Testis (tissue), 5 donors: ENCODE measurements at places on chromosomes 11 and 22.
A peak's percentile ranks its signal among the peaks of the same experiment; 100 is the strongest.

GRCh38 chr22:39928536-39929520 lies 27.9 kb downstream of the GRAP2 start:
- DNase-seq: no peak

- DNase-seq: no peak
These were observed 5.4 kb downstream of the WNT7B start for GRCh38 chr22:45971408-45972028.

DNA sequence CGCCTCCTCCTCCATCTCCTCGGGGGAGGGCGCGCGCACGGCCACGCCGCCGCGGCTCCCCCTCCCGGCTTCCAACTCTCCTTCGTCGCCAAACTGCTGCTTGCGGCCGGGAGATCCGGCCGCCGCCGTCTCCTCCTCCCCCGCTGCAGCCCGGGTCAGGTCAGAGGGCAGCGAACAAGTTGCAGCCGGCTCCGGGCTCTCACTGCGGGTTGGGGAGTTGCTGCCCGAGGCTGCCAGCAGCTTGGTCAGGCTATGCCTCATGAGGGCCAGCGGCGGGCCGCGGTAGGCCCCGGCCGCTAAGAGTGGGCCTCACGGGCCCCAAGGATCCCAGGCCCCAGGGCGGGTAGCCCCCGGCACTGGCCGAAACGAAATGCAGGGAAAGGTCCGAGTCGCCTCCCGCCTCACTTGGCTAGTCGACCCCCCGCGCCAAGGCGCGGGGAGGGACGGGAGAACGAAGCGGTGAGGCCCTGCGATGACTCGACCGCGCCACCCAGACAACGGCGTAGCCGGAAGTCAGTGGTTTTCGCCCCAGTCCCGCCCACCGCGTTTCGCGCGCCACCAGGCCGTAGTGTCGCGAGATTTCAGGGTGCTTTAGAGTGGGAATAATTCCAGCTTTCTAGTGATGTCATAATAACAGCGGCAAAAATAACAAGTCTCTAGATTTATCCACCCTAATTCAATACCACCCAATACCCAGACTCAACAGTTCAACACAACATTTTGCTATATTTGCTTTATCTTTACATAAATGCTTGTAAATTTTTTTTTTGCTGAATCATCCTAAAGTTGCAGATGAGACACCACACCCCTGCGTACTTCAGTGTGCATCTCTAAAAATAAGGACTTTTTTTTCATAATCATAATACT lies at the start of gene CREBZF:
TSS of gene CREBZF (minus strand) at position 515 of the 867 bp plus-strand sequence. CDS start at position 261, 254 bp downstream.
- DNase-seq: peak; percentile 96

- DNase-seq: no peak
These were observed 5.9 kb upstream of the TP53AIP1 start for GRCh38 chr11:128948583-128948982.

GRCh38 chr11:113286009-113286408 lies 28.4 kb upstream of the TTC12 start:
- DNase-seq: no peak

GRCh38 chr11:78045851-78046485 lies 17.7 kb upstream of the THRSP start:
- peak; percentile 88 for DNase-seq

DNA sequence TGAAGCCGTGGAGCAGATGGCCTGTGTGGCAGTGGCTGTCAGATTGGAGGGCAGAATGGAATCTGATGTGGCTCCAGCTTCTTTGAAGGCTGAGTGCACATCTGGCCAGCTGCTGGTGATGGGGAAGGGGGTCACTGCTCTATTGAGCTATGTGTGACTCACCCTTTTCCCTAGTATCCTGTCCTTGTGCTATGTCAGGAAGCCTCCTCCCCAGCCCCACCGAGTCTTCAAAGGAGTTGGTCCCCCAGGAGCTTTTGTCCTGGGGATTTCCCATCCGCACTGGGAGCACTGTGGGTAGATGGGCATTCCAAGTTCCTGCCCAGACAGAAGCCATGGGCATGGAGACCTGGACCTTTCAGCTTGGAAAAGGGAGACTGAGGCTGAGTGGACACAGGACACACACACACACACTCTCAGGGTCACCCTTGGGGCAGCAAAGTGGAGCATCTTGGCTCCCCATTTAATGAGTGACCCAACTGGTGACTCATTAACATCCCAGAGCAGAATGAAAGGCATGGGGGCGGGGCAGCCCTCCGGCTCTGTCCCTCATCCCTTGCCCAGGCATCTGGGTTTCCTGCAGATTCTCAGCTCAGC lies 3.3 kb downstream of the SERPINH1 start:
- no peak for DNase-seq

- DNase-seq: no peak
These were observed 41.6 kb downstream of the USP35 start for GRCh38 chr11:78230161-78230877.

DNA sequence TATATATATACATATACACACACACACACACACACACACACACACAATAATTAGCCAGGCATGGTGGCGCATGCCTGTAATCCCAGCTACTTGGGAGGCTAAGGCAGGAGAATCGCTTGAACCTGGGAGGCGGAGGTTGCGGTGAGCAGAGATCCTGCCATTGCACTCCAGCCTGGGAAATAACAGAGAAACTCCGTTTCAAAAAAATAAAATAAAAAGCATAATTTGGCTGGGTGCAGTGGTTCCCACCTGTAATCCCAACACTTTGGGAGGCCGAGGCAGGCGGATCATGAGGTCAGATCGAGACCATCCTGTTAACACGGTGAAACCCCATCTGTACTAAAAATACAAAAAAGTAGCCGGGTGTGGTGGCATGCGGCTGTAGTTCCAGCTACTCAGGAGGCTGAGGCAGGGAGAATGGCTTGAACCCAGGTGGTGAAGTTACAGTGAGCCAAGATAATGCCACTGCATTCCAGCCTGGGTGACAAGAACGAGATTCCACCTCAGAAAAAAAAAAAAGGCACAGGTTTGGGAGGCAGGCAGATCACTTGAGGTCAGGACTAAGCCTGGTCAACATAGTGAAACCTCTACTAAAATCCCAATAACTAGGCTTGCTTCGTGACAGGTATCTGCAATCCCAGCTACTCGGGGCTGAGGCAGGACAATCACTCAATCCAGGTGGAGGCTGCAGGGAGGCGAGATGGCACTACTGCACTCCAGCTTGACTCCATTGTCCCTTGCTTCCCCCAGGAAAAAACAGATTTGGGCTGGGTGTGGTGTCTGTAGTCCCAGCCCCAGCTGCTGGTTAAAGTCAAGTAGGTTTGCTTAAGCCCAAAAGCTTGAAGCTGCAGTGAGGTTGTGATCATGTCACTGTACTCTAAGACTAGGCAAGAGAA lies 11.8 kb upstream of the WDR74 start:
- DNase-seq: no peak

DNA sequence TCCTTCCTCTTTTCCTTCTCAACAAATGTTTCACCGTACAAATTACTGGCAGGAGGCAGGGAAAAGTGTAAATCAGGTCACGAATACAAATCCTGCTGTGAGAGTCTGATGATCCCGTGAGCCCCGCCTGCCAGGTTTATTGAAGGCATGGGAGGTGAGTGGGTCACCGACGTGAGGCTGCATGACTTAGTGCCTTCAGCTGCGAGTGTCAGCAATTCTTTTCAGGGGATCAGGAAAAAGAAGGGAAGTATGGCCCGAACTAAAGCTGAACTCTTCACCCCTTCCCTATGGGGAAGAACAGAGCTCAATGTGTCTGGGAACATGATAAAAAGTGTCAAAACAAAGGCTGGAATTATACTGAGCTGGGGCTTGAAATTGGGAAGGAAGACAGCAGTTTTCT lies 166.2 kb downstream of the OPCML start:
- no peak for DNase-seq

DNA sequence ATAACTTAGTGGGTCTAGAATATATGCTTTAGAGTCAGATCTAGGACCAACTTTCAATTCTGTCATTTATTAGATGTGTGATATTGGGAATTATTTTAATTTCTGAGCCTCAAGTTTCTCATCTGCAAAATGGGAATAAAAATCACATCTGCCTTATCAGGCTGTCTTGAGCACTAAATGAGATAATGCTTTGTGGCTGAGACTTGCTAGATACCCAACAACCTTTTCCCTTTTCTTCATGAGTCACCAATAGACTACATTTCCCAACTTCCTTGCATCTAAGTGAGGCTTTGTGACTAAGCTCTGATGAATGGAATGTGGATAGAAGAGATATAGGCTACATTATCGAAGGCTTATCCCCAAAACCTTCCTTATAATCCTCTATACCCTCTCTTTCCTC lies 220.7 kb upstream of the SESN3 start:
- no peak for DNase-seq

GRCh38 chr22:45807156-45807915 lies 135.7 kb downstream of the ATXN10 start:
- DNase-seq: no peak

DNA sequence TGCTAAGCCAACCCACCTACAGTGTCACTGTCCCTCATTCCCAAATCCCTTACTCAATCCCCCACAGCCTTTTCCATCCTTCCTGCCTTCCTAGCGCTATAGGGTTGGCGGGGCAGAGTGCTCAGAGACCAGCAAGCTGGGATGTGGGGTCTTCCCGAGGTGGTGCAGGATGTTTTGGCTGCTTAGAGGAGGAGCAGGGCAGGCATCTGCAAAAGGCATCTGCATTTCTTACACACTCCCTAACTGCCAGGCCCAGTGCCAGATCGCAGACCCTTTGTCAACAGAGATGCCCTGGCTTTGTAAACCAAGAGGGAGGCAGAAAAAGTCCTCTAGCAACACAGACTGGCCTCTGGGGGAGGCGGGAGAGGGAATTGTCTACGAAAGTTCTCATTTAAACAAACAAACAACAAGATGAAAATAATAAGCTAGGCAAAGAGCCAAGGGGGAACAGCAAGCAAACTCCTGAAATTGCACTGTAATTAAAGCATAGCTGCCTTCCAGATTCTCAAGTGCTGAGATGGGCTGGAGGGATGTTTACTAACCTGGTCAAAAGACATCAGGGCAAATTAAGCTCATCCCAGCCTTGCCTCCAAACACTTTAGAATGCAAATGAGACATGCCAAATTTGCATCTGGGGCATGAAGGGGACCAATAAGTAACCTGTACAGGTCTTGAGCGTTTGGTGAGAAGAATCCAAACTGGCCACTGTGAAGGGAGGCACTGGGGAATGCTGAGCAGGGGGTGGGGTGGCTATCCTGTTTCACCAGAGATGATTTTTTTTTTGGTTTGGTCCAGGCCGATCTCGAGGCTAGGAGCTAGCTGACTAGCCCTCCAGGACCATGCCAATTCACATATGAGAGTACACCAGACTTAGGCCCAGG lies 38.1 kb upstream of the ADA2 start:
- DNase-seq: no peak

- DNase-seq: no peak
These were observed 6.5 kb downstream of the LINC01488 start for GRCh38 chr11:69487849-69488542.

- DNase-seq: no peak
These were observed 36.3 kb upstream of the ME3 start for GRCh38 chr11:86708669-86709068.

- no peak for DNase-seq
These were observed 484.3 kb downstream of the SOX6 start for GRCh38 chr11:15871904-15872626.

DNA sequence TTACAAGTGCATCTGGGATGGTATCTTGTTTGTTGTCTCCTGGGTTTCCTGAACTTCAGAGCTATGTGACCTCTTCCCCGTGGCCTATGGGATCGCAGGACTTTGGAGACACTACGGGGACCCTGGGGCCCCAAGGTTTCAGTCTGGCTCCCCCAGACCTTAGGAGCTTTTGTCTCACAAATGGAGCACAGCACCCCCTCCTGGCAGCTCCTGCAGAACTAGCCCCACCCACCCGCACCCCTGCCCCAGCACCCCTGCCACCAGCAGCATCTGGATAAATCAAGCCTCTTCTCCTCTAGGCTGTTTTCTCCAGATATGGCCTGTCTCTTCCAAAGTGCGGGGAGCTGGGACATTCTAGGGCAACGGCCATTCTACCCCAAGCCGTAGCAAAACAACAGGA lies 10.4 kb downstream of the RCOR2 start:
- no peak for DNase-seq

DNA sequence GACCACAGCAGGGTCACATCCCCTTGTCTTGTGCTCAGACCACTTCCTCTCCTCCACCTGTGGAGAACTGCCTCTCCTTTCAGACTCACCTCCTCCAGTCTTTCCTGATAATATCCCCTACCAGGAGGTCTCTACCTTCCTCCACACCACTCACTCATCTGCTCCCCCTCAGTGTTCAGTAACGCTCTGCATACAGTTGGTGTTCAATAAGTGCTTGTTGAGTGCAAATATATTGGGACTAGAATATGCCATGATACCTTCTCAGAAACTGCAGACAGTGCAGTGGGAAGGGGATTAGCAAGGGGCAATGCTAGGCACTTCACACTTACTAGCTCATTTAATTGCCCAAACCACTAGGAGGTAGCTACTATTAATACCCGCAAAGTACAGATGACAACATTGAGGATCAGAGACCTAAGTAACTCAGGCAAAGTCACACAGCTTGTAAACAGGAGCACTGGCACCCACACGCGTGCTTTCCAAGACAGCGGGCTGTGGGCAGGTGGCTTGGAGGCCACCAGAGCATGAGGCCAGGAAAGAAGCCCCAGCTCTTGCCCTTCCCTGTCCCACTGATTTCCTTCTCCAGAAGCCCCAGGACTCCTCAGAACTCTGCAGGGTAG lies 8.1 kb upstream of the PDE2A start:
- no peak for DNase-seq

GRCh38 chr11:117925198-117925925 lies 3.8 kb downstream of the TMPRSS13 start:
- no peak for DNase-seq

GRCh38 chr11:106917973-106918372 lies 100.3 kb downstream of the GUCY1A2 start:
- DNase-seq: peak; percentile 37

GRCh38 chr22:34344702-34345101 lies 424.4 kb upstream of the LARGE1 start:
- DNase-seq: no peak

DNA sequence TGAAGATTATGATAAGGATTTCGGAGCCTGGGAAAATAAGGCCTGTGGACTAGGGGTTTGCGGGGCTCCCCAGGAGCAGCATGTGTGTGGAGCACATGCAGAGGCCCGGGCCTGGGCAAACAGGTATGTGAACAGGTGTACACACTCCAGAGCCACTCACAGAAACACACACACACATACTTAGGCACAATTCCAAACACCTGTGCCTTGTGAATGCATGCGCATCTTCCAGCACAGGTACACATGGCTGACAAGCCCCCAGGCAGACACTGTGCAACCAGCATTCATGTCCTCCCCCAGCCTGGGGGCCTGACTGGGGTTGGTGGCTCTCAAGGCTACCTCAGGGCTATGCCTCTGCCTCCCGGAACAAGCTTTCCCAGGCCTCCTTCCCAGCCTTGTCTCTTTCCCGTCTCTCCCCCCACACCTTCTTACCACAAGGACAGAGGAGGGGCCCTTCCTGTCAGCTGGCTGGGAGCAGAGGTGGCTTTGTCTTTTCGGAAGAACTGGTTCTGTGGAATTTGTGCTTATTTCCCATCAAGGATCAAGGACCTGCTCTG lies 2.6 kb upstream of the P2RY6 start:
- DNase-seq: no peak

- no peak for DNase-seq
These were observed 12.1 kb downstream of the YPEL4 start for GRCh38 chr11:57637626-57638004.
